Activated T-helper 2 cell treated with anti-CD3 and anti-CD28 coated beads, Interferon-gamma antibody, Interleukin-2, Interleukin-4, amounts not matched to agents 10 μg/mL and 5 μg/mL and 100 μg/mL, durations not matched to agents 14 hours and 24 hours and 36 hours (primary cell): ENCODE measurements at places on chromosomes 16 and 17. TPM values are rescaled to one million over a fixed set of nuclear protein-coding genes. Genes with fewer than 3 reads are reported as not detected.
A peak's percentile ranks its signal among the peaks of the same experiment; 100 is the strongest.

GRCh38 chr17:80964544-80964856 lies 27.1 kb upstream of the CHMP6 start:
- no peak for DNase-seq

- DNase-seq = no peak
These were observed 72.5 kb downstream of the RBFOX1 start for GRCh38 chr16:7405166-7405565.

GRCh38 chr17:50908140-50908859 lies 42.1 kb upstream of the TOB1 start:
- no peak for DNase-seq

The RNFT1 gene
- total RNA-seq = 32.7 TPM in 2 replicates

The ZFPM1 gene
- total RNA-seq = 12.9 and 14.5 TPM in 2 replicates

- peak; percentile 53 for DNase-seq
These were observed 1.0 kb downstream of the EIF1 start for GRCh38 chr17:41689497-41690299.

GRCh38 chr16:56547120-56547948 lies 17.5 kb upstream of the MT4 start:
- DNase-seq = no peak

DNA sequence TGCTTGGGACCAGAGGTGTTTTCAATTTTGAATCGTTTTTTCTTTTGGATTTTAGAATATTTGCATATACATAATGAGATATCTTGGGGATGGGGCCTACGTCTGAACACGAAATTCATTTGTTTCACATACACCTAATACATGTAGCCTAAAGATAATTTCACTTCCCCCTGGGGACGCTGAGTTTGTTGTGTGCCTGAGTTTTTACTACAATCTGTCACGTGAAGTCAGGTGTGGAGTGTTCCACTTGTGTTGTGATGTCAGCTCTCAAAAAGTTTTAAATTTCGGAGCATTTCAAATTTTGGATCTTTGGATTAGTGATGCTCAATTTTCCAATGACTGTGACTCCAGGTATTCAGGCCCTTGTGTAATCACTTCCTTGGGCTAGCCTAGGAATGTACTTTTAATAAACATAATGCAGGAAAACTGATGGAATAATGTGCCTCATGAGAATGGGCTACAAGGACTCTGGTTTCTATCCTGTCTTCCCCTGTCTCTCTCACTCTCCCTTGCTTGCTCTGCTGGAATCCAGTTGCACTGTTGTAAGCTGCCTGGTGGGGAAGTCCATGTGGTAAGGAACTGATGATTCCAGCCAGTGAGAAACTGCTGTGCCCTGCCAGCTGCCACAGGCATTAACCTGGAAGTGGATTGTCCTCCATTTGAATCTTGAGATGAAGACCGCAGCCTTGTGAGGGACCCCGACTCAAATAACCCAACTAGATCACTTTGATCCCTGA lies 403.8 kb downstream of the SHISA9 start:
- no peak for DNase-seq

DNA sequence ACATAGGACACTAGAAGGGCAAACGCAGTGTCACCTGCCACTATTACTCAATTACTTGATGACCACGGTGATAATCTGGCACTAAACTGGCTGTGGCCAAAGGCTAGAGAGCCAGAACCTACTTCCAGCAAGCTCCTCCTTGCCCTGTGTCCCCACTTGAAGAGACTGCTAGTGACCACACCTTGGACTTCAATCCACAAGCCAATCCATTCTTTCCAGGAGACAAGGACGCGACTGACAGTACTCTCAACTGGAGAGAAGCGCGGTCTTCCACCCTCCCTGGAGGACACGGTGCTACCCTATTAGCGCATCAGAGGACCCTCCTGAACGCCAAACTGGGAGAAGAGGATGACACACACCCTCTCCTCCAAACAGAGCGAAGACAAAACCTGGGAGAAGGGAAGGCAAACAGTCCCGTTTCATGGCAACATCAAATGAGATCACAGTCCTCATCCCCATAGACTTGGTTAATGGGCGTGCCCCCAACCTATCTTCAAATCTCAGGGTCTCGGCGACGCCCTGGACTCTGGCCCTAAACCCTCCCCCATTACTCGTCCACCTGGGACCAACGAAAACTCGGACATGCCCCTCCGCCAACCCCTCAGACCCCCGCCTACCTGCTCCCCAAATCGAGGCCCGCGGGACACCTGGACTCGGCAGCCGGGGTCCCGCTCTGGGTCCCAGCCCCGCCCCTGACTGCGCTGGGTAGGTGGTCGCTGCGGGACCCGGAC lies 508 bp downstream of the FLCN start:
- no peak for DNase-seq

GRCh38 chr16:31269541-31269940 lies 9.8 kb downstream of the ITGAM start:
- DNase-seq = no peak

GRCh38 chr17:61786088-61786487 lies 77.2 kb downstream of the BRIP1 start:
- DNase-seq = no peak

- no peak for DNase-seq
These were observed 80.5 kb upstream of the KIFC3 start for GRCh38 chr16:57882792-57883191.

DNA sequence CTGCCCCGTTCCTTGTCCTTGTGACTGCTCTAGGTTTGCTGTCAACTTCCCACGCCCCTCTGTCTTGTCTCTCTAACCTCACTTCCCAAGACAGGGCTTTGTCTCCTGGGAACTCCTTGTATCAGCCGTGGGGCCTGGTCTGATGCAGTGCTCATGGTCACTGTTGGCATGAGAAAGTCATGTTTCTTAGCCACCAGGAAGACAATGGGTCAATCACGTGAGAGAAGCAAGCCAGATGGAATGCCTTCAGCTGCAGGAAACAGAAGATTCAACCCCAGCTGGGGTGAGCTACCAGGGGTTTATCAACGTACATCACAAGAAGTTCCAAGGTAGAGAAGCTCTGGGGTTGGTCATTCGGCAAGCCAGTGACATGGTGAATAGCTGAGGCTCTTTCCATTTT lies 116.6 kb downstream of the IRF8 start:
- DNase-seq = no peak

The KAT7 gene
- total RNA-seq = 62.1 and 65.0 TPM in 2 replicates

The IL32 gene
- total RNA-seq = 773 and 798 TPM in 2 replicates

GRCh38 chr16:72985995-72986394 lies 61.9 kb downstream of the ZFHX3 start:
- DNase-seq = no peak

DNA sequence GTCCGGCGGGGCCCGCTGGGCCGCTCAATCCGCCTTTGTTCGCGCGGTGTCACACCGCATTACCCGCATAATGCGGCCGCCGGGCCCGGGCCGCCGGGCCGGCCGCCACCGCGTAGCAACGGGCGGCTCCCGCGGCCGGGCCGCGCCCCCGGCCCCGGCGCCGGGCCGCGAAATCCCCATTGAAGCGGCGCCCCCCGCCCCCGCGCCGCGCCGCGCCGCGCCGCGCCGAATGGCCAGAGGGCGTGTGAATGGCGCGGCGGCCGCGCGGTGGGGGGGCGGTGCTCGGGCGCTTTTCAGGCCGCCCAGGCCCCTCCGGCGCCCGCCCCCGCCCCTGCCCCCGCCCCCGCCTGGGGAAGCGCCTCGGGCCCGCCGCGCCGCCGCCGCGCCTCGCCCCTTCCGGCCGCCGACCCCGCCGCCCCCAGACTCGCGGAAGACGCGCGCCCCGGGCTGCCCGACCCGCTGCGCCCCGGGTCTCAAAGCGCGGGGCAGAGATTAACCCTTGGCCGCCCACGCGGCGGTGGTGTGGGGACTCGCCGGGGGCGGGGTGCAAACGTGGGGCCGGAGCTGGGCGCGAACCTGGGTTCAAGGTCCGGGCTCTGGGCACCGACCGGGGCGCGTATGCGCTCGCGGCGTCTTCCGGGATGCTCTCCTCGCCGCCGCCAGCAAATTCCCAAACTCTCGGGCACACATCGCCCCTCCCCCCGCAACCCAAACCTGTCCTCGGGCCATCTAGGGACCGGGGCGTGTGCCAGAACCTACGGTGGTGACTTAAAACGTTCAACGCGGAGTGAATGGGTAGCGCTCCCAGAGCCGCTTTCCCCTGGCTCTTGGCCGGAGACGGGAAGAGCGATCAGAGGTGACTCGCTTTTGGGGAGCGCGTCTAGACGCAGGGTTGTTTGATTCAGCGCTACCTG lies 46.7 kb downstream of the WNT3 start:
- no peak for DNase-seq

DNA sequence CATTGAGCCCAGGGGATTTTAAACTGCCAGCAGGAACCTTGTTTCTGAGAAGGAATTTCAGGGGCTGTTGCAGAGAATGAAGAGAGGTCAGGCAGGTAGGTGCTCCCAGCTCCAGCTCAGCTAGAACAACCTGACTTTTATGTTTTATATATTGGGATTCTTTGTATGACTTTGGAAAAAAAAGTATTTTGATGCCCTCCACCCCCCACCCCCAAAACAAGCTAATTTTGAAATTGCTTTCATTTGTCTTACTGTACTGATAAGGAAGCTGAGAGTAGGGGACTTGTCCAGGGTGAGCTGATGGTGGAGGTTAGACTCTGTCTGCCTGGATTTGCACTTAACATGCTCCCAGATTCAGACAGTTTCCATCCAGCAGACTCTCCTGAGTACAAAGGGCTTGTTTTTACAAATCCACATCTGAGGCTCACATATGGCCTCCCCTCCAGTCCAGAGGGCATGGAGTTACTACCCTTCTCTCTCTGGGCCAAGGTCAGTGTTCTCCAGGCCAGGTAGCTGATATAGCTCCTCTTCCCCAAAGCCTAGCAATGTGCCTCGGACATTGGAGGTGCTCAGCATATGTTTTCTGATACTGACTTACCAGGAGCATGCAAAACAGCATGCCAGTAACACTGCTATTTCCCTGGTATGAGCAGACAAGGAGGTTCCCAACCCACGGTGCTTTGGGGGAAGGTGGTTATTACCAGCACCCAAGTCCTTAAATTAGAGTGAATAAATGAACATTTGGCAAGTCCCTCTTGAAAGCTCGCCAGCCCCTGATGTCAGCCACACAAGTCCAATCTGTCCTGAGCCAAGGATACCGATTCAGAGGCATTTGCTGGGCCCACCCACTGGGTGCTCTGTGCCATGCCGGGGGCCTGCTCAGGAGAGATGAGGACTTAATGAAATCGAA lies 11.3 kb downstream of the STX1B start:
- no peak for DNase-seq

The TMC6 gene
- 240 and 241 TPM in 2 replicates for total RNA-seq

DNA sequence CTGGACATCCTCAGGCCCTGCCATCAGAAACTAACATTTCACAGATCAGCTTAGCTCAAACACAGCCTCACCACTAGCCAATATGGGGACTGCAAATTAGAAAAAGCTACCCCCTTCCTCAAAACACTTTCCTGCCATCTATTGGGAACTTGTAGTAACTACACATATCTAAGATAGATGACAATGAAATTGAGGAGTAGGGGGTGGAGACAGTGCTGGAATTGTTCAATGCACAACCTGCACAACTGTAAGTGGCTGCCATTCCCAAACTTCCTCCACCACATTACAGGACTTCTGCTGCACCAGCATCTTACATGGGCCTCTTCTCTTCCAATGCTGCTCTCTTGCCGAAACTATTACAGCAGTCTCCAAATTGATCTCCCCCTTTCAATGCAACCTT lies 21.9 kb downstream of the AIPL1 start:
- no peak for DNase-seq

The UMOD gene
- not detected in 2 replicates for total RNA-seq

GRCh38 chr17:6380915-6381438 lies 53.9 kb downstream of the AIPL1 start:
- no peak for DNase-seq

- DNase-seq = no peak
These were observed 15.3 kb downstream of the TBX2 start for GRCh38 chr17:61414936-61415251.
